Keratinocyte (primary cell): ENCODE measurements at places on chromosomes 12 and 14.

DNA sequence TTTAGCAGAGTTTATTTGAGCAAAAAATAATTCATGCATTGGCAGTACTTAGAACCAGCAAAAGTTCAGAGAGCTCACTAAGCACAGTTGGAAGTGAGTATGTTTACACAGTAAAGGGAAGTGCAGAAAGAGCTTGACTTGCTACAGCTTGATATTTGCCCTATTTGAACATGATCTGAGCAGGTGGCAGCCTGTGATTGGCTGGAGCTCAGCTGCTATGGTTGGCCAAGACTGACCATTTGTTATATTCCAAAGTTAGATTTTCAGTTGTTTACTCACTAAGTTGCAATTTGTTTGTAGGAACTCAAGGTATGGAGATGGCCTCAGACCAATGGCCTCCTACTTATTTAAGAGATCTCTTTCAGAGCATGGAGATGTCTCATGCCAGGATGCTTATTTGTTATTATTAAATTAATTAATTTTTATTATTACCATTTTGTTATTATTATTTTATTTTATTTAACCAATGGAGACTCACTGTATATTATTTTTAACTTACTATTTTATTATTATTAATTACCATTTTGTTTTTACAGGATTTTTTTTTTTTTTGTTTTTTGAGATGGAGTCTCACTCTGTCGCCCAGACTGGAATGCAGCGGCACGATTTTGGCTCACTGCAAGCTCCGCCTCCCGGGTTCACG lies 49.0 kb downstream of the ATP23 start:
- H3K27me3 ChIP-seq = no peaks in the 10 kb centered on the region
- DNase-seq = no peak
- no peaks in the 10 kb centered on the region for H3K36me3 ChIP-seq
- H3K4me3 ChIP-seq = no peak overlapping the region
- no peak overlapping the region for H3K27ac ChIP-seq

GRCh38 chr14:60245380-60246177 lies 3.4 kb upstream of the PPM1A start:
- no peaks in the 10 kb centered on the region for H3K36me3 ChIP-seq
- peaks cover 12% of the 10 kb centered on the region for H3K4me1 ChIP-seq
- no peak overlapping the region for H3K4me3 ChIP-seq
- no peaks in the 10 kb centered on the region for H3K27me3 ChIP-seq
- DNase-seq = no peak

DNA sequence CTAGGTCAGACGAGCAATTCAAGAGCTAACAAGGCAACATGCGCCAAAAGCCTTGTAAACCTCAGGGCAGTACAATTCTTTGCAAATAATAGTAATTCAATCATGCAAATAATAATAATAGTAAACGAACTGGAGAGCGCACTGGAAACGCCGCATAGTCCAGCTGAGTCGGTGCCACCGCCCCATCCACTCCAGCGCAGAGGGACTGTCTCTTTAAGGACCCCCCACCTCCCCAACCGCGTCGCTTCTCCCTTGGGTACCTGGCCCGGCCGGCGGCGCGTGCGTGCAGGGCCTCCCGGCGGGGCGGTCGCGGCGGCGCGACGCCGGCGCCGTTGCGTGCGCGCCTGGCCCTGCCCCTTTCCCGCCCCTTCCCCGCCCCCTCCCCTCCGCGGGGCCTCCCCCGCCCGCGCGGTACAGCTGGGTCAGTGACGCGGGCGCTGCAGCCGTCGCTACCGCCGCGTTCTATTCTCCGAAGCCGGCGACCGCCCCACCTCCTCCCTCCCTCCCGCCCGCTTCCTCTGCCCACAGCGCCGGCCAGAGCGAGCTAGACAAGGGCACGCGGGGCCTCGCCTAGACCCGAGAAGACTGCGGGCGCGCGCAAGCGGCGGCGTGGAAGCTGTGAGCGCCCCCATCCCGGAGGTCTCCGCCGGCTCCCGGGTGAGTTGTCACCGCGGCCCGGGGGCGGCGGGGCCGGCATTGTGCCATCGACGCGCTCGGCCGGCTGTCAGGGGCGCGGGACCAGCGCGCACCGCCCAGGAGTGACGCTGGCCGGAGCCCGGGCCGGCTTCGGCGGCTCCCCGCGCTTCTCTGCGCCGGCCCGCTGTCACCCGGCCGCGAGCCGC lies at the start of gene SUSD6:
Gene SUSD6 (plus strand): TSS at position 425 of the 842 bp plus-strand sequence. CDS start 46,997 bp downstream, outside the sequence.
- H3K36me3 ChIP-seq = peaks cover 3% of the 10 kb centered on the region
- no peaks in the 10 kb centered on the region for H3K27me3 ChIP-seq
- peaks cover 46% of the 10 kb centered on the region for H3K4me1 ChIP-seq

- H3K27ac ChIP-seq = no peak overlapping the region
- H3K4me1 ChIP-seq = no peaks in the 10 kb centered on the region
- H3K4me3 ChIP-seq = no peak overlapping the region
These were observed 60.6 kb downstream of the SPRING1 start for GRCh38 chr12:116677202-116677661.

- H3K27ac ChIP-seq = no peak overlapping the region
- DNase-seq = no peak
- H3K27me3 ChIP-seq = no peaks in the 10 kb centered on the region
- no peak overlapping the region for H3K4me3 ChIP-seq
- no peaks in the 10 kb centered on the region for H3K4me1 ChIP-seq
These were observed 76.7 kb downstream of the MED13L start for GRCh38 chr12:116200812-116201211.

- no peak for DNase-seq
- no peaks in the 10 kb centered on the region for H3K36me3 ChIP-seq
- no peaks in the 10 kb centered on the region for H3K27me3 ChIP-seq
- H3K4me1 ChIP-seq = no peaks in the 10 kb centered on the region
- no peak overlapping the region for H3K27ac ChIP-seq
These were observed 137.8 kb downstream of the ADGRD1 start for GRCh38 chr12:131091413-131091975.

DNA sequence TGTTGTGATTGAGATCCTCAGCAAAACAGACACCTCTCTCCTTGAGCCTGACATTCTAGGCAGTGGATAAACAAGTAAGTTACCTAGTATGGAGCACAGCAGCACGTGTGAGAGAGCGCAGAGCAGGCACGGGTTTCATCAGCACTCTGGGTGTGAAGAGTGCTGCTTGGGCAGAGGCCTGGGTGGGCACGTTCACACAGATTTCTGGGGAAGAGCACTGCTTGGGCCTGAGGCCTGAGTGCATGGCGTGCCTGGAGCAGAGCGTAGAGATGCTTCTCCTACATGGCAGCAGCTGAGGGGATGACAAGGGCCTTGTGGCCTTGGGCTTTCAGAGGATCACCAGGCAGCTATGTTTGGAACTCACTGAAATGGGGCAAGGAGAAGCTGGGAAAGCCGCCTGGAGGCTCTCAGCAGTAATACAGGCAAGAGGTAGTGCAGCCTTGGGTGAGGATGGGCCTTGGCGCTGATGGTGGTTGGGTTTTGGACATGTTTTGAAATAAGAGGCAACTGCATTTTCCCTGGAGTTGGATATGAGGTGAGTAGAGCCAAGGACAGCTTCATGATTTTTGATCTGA lies 17.6 kb downstream of the CKB start:
- H3K4me3 ChIP-seq = no peak overlapping the region
- H3K4me1 ChIP-seq = no peaks in the 10 kb centered on the region
- H3K36me3 ChIP-seq = peaks cover 67% of the 10 kb centered on the region

- H3K4me3 ChIP-seq = no peak overlapping the region
- no peaks in the 10 kb centered on the region for H3K4me1 ChIP-seq
- no peak overlapping the region for H3K27ac ChIP-seq
- no peaks in the 10 kb centered on the region for H3K27me3 ChIP-seq
These were observed 103.1 kb downstream of the SCN8A start for GRCh38 chr12:51694146-51694545.
